Midbrain (tissue), 1 donor: ENCODE measurements at places on chromosomes 2 and 18.

DNA sequence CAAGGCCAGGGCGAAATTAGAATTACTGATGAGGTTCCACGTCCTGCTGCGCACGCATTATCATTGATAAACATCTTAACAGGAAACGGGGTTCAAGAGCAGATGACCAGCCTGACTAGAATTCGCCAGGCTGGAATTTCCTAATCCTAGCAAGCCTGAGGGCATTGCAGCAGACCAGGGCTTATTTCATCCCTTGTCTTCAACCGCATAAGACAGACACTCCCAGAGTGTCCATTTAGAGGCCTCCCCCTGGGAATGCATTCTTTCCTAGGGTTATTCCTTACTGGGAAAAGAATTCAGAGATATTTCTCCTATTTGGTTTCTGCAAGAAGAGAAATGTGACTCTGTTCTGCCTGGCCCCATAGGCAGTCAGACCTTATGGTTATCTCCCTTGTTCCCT, 486.8 kb downstream of the DPP10 start:
- DNase-seq, result no peak

DNA sequence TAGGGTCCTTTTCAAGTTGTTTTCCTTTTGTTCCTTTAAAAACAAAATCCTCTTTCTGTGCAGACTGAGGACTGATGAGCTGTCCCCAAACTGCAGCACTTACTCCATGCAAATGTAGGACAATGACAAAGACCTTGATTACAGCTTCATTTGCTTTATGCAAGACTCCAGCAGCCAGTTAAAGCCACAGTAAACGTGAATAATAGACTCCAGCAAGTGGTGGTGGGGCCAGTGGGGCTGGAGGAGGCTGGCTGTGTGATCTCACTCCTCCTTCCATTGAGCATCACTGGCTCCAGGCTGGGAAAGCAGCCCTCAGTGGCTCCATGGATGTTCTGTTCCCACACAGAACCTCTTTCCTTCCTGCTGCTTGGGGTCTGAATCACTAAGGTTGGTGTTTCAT, 306.0 kb upstream of the CELF4 start:
- DNase-seq, result no peak

- DNase-seq, result no peak
These were observed 759 bp downstream of the PPP4R3B start for GRCh38 chr2:55616551-55617174.

DNA sequence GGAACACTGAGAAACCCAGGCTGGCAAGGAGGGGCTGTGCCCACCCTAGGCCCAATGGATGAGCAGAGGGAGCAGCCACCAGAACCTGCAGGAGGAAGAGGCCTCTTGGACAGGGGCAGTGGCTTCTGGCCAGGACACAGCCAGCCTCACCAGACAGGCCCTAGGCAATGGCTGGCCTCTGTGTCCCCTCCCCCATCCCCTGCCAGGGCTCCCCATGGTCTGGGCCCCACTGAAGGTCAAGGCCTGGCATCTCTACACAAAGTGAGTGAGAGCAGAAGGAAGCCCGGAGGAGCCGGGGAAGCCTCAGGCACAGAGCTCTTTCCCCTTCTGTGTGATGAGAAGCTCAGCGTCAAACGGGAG, 6.3 kb downstream of the PRLH start:
- DNase-seq, result no peak

DNA sequence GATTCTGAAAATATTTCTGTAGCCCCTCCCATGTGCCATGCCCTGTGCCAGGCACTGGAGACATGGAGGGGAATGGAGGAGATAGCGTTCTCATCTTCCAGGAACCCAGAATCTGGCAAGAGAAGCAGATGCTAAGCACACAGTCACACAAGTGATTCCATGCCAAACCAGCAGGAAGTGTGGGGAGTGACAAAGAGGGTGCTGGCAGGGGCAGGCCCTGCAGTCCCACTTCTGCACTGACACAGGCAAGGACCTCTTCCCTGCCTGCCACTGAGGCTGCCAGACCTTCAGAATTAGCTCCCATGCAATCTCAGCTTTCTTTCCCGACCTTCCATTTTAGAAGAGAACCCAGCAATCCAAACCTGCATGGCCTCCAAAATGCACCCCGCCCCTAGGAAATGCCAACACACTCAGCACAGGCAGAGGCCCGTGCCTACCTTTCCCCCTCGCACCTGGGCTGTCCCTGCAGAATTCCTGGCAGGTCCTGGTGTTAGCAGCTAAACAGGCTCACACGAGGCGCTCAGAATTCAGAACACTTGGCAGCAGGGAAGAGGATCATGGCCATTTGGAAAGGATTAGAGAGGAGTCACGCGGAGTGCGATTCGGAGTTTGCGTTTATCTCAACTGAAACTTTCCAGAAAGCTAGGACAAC, 155.3 kb downstream of the MSH2 start:
- DNase-seq, result peak; percentile 8

GRCh38 chr2:197626965-197627625, 48.3 kb downstream of the RFTN2 start:
- no peak for DNase-seq

- DNase-seq, result no peak
These were observed 253.1 kb downstream of the TDRD15 start for GRCh38 chr2:21376864-21377263.

DNA sequence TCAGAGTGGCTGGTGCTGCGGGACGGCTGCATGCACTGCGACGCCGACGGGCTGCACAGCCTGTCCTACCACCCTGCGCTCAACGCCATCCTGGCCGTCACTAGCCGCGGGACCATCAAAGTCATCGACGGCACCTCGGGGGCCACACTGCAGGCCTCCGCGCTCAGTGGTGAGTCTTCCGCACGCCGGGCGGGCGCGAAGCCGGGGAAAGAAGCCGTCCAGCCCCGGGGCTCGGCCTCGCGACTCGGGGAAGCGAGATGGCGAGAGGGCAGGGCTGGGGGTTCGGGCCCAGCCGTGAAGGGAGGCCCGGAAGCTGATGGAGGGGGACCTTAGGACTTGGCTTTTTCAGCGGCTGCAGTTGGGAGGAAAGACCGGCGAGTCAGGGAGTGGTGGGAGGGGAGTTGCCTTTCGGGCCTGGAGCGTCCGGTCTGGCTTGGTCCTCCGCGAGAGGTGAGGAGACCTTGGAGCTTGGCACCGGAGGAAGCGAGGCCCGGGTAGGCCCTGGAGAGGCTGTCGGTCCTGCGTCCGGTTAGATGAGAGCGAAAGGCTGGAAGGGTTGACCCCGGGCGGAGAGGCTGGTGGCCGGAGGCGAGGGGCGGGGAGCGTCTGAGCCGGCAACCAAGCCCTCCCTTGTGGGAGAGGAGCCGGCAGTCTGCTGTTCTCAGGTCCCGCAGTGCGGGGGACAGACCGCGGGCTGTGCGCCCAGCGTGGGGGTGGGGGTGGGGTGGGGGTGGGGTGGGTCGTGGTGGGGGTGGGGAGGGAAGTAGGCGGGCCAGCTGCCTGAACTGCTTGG, 691 bp downstream of the BIRC6 start:
- DNase-seq, result no peak

GRCh38 chr2:30455114-30455738, 8.2 kb downstream of the LCLAT1 start:
- no peak for DNase-seq

DNA sequence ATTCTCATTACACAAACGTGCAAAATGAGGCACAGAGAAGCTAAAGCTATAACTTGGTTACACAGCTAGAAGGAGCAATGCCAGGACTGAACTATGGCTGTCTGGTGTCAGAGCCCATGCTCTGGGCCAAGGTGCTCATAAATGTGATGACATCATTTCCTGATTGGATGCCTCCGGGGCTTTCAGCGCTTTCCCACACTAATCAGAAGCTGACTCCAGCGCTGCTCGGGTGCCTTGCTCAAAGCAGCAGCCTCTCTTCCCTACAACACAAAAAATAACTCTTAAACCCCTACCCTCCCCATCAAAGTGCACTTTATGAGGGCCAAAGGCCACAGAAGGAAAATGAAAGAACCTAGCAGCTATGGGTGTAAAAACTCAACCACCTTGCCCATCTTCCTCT, 90.7 kb downstream of the STK39 start:
- DNase-seq, result no peak

DNA sequence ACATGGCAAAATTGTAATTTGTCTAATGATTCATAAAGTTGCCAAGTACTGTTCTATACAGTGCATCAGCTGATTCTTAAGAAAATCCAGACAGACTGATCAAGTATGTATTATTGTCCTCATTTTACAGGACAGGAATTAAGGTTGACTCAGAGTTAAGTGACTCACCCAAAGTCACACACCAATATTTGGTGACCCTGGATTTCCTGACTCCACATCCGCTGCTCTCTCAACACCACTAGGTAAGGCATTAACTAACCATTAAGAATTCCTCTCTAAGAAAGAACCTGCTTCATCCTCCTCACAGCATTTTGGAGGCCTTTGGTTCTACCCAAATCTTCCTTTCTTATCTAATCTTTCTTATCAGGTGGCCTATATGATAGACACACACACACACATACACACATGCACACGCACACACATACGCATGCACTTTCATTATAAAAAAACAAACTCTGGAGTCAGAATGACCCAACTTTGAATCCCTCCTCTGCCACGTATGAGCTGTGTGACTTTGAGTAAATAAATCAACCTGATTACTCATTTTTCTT, 150.8 kb downstream of the ANKRD44 start:
- DNase-seq, result no peak

DNA sequence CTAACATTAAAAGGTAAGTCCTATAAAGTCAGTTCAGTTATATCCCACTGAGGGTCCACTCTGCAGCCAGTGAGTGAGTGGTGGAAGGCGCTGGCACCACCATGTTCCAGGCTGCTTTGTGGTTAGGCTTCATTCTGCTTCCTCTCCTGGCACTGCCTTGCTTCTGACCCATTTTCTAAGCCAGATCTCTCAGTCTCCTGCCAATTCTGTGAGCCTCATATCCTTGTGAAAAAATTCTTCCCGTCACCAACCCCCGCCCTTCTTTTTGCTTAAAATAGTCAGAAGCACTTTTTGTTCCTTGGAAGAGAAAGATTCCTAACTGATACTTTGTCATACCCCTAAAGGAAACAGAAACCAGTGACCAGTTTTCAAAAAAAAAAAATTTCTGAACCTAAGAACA, 139.8 kb upstream of the NCK2 start:
- peak; percentile 64 for DNase-seq

DNA sequence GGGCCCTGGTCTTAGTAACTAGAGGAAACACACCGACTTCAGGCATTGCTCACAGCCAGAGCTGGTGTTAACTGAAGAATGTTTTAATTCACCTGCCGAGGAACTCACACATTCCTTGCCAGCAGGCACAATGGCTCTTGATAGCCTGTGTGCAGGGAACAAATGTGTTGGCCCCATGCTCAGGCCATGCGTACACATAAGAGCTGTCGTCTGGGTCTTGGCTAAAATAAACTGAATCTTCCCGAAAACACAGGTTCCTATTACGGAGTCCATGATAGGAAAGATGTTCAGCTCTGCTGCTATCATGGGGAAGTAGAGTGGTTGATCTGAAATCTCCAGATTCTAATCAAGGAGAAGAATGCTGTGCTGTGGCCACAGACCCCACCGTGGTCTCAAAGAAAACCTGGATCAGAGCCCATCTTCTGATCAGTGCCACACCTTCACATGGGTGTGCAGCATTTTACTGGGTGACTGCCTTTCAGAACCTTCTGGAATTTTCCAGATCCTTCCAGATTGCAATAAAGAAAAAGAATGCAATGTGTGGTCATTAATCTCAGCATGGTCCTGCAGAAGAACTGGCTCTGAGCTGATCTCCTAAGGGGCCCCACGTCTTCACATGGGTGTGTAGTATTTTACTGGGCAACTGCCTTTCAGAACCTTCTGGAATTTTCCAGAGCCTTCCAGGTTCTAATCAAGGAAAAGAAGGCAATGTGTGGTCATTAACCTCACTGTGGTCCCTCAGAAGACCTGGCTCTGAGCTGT, 17.2 kb downstream of the MBP start:
- no peak for DNase-seq

DNA sequence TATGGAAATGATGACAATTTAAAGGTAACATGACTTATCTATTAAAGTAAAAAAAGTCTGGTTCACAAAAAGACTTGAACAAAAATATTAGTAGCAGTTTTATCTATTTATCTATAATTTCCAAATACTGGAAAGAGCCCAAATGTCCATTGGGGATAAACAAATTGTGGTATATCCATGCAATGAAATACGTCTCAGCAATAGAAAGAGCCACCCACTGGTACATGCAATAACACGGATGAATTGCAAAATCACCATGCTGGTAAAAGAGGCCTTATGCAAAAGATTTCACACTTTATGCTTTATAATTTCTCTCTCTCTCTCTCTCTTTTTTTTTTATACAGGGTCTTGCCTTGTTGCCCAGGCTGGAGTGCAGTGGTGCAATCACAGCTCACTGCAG, 91.4 kb upstream of the ASAP2 start:
- no peak for DNase-seq

GRCh38 chr18:23270986-23271680, 135.8 kb downstream of the CABLES1 start:
- DNase-seq, result no peak

DNA sequence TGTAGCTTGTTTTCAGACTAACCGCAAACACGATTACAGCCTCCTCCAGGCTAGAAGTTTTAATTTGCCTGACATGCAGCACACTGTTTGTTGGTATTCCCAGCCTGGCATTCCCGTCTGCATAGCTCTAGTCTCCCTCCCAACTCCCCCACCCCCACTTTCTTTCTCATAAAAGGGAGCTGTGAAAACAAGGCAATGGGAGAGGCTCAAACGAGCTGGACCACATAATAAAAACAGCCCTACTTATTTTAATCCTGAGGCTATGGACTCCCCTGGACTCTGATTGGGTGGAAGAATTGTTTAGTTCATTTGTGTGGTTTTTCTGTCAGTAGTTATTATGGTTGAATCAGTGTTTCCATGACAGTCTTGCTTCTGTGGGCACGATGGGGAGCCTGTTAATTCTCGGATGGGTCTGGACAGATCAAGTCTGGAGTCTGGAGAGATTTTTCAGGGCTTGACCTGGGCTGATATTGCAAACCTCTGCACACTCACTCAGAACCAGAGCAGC, 1.2 kb downstream of the STON1 start:
- peak; percentile 36 for DNase-seq

- no peak for DNase-seq
These were observed 27.2 kb upstream of the SATB2 start for GRCh38 chr2:199484927-199485326.

DNA sequence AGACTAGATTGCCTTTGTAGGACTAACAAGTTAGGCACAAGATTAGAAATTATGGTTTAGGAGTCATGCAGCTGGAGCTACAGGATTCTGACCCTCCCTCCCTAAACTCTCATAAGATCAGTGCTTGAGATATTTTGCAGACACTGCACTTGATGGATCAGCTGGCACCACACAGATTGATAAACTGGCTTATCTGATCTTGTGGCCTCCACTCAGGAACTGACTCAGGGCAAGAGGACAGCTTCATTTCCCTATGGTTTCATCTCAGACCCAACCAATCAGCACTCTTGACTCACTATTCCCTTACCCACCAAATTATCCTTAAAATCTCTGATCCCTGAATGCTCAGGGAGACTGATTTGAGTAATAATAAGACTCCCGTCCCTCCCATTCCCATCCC, 152.3 kb downstream of the DIS3L2 start:
- DNase-seq, result no peak

DNA sequence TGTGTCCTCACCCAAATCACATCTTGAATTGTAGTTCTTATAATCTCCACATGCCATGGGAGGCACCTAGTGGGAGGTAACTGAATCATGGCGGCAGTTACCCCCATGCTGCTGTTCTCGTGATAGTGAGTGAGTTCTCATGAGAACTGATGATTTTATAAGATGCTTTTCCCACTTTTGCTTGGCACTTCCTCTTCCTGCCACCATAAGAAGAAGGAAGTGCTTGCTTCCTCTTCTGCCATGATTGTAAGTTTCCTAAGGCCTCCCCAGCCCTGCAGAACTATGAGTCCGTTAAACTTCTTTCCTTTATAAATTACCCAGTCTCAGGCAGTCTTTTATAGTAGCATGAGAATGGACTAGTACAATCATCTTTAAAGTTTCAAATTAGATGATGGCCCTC, 902.4 kb upstream of the PIK3C3 start:
- no peak for DNase-seq
